ENCODE measurements at places on chromosomes 12 and 14.
A peak's percentile ranks its signal among the peaks of the same experiment; 100 is the strongest.

DNA sequence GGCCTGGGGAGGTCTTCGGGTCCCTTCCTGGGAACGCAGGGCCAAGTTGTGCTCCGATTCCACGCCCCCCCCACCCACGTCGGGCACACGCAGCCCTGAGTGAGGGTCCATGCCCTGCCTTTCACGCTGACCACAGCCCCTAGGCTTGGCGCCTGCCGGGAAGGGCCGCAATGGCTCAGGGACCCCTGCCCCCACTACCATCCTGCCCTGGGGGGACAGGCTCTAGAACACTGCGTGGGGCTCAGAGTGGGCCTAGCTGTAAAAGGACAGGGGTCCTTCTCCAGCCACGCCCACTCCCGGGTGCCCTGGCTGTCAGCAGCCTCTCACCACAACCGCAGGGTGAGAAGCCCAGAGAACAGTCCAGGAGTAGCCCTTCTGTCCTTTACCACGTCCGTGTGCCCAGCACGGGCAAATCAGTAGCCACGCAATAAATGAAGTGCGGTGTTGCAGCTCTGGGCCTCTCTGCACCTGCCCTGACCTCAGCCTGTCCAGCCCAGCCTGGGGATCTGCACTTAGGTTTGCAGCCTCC lies 9.4 kb upstream of the GPR68 start:
- DNase-seq, result no peak

GRCh38 chr12:52873832-52874572 lies 25.2 kb upstream of the KRT78 start:
- peak; percentile 35 for DNase-seq

- no peak for DNase-seq
These were observed 8.2 kb upstream of the HOXC6 start for GRCh38 chr12:54019924-54020590.

- DNase-seq, result no peak
These were observed 833.0 kb downstream of the SLC6A15 start for GRCh38 chr12:84079626-84080025.
